ENCODE measurements at places on chromosomes 7 and 10.

GRCh38 chr7:116145245-116145852 lies 65.0 kb upstream of the TES start:
- no peak for DNase-seq

DNA sequence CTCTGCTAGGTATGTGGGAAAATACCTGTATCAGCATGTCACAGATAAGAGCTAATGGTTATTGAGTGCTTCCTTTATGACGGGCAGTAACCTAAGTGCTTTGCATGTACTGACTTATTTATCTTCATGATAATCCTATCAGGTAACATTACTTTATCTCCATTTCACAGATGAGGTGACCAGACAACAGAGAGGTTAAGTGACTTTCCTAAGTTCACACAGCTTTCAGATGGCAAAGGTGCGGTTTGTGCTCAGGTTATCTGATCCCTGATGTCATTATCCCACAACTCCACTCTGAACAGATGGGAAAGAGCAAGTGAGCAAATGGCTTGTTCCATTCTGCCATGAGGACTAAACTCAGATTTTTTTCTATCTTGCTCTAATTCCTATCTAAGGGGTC lies 217.0 kb upstream of the PODXL start:
- DNase-seq, result no peak

GRCh38 chr10:71683301-71683700 lies 36.3 kb downstream of the C10orf105 start:
- no peak for DNase-seq

DNA sequence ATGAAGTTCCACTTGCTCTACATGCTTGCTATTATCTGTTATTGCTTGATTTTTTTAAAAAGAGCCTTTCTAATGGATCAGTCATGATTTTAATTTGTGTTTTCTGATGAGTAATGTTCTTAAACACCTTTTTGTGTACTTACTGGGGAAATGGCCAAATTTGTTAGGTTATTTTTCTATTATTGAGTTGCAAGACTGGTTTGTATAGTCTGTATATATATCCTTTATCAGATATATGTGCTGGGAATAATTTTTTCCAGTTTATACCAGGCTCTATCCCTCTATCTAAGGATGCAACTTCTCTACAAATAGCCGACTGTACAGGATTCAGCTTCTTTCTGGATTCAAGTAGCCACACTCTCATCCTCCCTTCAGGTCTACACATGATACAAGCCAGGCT lies 65.6 kb upstream of the SEC61G start:
- DNase-seq, result no peak

DNA sequence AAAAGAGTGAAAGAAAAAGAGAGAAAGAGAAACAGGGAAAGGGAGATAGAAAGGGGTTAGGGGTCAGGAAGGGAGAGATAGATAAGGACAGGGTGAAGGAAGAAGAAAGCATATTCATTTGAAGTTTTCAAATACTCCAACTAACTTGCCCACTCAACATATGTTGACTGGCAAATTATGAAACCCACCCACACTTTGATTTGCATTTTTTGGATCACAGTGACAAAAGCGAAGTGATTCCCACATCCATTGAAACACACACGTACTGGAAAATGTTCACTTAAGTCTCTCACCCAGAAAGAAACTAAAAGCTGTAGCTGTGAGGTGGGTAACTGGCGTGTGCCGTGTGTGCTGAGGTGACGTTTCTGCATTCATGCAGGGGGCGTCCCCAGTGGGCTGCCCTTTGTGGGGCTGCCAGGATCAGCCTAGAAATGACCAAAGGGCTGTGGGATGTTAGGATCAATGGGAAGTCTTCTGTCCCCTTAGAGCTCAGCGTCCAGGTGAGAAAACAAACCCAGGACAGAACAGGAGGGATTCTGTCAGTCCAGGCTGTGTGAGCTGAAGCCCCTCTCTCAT lies 134.9 kb upstream of the ADARB2 start:
- DNase-seq, result no peak

GRCh38 chr10:119243488-119243887 lies 36.1 kb downstream of the GRK5 start:
- no peak for DNase-seq

- peak; percentile 44 for DNase-seq
Measured at GRCh38 chr10:61456095-61456789, 3.1 kb upstream of the TMEM26 start.

GRCh38 chr10:80515511-80515910 lies 22.2 kb upstream of the SH2D4B start:
- DNase-seq, result no peak

DNA sequence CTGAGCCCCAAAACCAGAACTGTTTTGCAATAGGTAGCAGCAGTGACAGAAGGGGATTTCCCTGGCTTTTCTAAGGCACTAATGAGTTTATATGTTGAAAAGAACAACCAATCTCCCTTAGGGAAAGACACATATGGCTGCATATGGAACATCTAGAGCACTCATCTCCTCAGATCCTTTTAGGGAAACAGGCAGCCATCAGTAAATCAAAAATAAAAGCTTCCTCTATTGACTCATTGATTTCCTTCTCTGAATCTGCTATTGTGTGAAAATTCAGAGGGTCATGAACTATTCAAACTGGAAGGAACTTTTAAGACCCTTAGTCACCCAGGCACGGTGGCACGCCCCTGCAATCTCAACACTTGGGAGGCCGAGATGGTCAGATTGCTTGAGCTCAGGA lies 110.9 kb upstream of the NANOS1 start:
- no peak for DNase-seq

Measured in fibroblast of skin of right biceps (primary cell).